ENCODE measurements at places on chromosomes 3 and 15. TPM values are rescaled to one million over a fixed set of nuclear protein-coding genes. Genes with fewer than 3 reads are reported as not detected.

DNA sequence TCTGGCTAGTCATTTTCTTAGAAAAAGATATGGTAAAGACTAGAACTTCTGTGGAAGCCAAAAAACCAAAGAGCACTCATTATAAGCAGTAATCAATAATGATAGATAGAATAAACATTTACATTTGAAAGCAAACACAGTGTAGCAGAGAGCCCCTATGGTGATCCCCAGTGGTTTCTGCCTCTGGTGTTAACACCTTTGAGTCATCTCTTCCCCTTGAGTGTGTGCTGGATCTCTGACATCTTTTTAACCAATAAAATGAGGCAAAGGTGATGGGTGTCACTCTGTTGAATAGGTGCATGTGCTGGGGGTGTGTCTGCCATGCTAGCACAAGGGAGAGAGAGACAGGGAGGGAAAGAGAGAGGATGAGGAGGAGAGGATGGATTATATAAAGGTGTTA is 121.6 kb downstream of the TFG start:
- DNase-seq = no peak

DNA sequence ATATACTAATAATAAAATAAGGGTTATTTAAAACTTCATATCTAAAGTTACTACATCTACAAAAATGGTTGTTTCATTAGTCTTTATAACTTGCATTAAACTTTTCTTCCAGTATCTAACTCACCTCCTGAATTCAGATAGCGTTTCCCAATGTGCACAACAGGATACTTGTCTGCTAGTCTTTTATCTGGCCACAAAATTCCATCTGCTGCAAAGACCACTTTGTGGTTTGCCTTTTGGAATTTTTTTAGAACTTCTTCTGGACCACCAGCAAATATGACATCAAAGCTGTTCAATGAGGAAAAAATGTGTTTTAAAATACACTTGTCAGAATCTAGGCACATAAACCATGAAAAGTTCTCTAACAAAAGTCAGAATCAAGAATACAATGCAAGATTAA is 50.8 kb downstream of the PLOD2 start:
- DNase-seq = no peak

GRCh38 chr3:23164746-23165145 is 38.4 kb upstream of the UBE2E2 start:
- no peak for DNase-seq

- no peak for DNase-seq
These were observed 255.5 kb downstream of the UACA start for GRCh38 chr15:70507772-70508371.

THPO gene
- total RNA-seq = not detected

GRCh38 chr15:69830876-69831275 is 266.8 kb downstream of the TLE3 start:
- DNase-seq = no peak

DNA sequence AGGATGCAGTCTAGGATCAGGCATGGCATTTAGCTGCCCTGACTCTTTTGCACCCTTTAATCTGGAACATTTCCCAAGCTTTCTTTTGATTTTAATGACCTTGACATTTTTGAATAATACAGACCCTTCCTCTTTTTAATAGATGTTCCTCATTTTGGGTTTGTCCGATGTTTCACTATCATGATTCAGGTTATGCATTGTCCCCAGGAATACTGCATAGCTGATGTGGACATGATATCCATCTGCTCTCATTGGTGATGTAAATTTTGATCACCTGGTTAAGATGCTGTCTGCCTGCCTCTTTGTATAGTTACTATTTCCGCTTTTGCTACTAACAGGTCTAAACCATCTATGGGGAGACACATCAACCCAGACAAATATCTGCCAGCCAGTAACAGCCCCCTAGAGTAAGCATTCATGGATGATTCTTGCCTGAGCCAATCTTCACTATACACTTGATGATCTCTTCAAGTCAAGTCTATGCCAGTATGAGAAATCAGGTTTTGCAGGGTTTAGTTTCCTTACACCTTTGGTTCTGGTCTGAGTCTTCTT is 50.6 kb upstream of the ULK4 start:
- DNase-seq = no peak

NDUFAF3 gene
- total RNA-seq = 91.0 TPM

Measured in HCT116 (cell line).